ENCODE measurements at places on chromosomes 5 and 9. TPM values are rescaled to one million over a fixed set of nuclear protein-coding genes. Genes with fewer than 3 reads are reported as not detected.

DNA sequence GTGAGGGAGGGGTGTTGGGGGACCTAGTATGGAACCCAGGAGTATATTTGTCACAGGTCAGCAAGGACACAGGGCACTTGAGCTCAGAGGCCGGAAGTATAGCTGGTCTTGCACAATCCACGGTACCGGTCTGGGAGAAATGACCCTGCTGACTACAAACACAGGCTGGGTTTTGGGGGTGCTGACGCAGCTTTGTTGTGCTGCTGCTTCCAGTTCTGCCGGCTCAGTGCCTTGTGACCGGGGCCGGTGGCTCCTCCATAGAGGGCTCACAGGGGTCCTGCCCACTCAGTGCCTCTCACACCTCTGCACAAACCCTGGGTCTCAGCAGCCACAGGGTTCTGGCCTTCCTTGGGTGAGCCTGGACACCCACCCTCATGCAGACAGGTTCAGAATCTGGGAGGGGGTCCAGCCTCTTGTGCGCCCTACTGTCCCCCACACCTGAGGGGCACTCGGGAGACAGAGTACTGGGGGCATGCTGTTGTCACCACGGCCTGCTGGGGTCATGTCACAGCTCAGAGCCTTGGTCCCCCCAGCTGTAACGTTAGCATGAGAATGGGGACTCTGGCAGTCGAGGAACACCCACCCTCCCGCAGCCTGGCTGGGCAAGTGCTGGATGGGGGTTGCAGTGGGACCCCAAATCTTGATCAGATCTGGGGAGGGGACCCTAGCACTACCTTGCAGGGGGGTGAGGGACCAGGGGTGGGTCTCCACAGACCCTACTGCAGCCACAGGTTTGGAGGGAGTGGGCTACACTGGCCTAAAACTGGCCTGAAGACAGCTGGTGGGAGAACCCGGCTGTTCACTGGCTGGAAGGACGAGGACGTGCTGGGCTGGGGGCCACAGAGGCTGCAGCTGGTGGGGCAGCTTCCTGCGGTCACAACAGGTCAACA is 17.7 kb downstream of the NINJ1 start:
- peak; percentile 8 for DNase-seq
- peaks cover 4% of the 10 kb centered on the region for H3K36me3 ChIP-seq
- H3K4me3 ChIP-seq, result peak overlapping the region; percentile 25

DNA sequence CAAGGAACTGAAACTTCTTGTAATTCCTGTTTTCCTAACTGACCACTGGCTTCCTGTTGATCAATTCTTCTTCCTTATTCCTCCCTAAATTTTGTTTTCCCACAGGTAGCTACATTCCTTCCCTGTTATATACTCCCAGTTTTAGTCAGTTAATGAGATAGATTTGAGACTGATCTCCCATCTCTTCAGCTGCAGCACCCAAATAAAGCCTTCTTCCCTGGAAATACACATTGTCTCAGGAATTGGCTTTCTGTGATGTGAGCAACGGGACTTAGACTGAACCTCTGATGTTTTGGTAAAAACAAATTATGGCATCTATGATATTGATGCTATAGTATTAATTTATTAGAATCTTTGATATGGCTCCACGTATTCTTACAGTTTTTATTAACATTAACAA is 617.3 kb upstream of the ST8SIA4 start:
- H3K27me3 ChIP-seq, result no peaks in the 10 kb centered on the region
- no peak for DNase-seq
- H3K27ac ChIP-seq, result no peak overlapping the region
- H3K36me3 ChIP-seq, result no peaks in the 10 kb centered on the region
- no peak overlapping the region for H3K4me3 ChIP-seq

DNA sequence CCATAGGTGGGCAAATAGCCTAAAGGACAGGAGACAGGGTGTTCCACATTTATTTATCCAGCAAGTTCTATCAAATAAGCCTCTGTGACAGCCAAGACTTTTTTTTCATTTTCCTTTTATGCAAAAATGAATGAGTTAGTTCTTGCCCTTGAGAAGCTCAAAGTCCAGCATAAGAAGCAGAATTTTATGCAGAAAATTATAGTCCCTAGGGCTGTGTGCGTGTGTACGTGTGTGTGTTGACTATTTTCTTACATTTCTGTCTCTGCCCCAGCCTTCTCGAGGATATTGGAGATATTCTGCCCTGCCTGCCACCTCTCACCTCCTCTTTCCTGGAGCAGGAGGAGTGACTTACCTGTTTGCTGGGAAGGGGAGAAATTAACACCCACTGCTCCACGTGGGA is 221.9 kb downstream of the SREK1 start:
- H3K27me3 ChIP-seq, result peaks cover 57% of the 10 kb centered on the region
- no peak overlapping the region for H3K27ac ChIP-seq
- peaks cover 3% of the 10 kb centered on the region for H3K4me1 ChIP-seq
- DNase-seq, result no peak
- H3K4me3 ChIP-seq, result no peak overlapping the region

DNA sequence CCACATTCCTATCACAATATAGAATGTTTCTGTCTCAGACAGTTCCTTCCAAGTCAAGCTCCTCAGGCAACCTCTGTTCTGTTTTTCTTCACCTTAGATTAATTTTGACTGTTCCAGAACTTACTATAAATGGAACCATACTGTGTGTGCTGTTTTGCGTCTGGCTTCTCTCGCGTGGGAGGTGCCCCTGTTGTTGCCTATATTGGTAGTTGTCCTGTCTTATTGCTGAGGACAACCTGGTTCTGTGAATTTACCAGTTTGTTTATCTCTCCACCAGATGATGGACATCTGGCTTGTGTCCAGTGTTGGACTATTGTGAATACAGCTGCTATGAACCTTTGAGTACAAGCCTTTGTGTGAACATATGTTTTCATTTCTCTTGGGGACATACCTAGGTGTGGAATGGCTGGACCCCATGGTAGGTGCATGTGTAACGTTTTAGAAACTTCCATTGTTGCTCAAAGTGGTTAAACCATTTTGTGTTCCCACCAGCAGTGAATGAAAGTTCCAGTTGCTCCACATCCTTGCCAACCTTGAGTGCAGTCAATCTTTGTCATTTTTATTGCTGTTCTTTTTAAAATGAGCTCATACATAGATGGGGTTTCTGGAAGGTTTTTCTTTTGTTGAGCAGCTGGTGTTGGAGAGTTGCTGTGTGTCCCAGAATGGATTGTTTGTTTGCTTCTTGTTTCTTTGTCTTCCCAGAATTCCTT is 18.1 kb downstream of the HMCN2 start:
- peaks cover 3% of the 10 kb centered on the region for H3K36me3 ChIP-seq
- no peak overlapping the region for H3K27ac ChIP-seq
- H3K4me1 ChIP-seq, result peaks cover 5% of the 10 kb centered on the region
- H3K27me3 ChIP-seq, result peaks cover 71% of the 10 kb centered on the region
- no peak overlapping the region for H3K4me3 ChIP-seq
- no peak for DNase-seq

DNA sequence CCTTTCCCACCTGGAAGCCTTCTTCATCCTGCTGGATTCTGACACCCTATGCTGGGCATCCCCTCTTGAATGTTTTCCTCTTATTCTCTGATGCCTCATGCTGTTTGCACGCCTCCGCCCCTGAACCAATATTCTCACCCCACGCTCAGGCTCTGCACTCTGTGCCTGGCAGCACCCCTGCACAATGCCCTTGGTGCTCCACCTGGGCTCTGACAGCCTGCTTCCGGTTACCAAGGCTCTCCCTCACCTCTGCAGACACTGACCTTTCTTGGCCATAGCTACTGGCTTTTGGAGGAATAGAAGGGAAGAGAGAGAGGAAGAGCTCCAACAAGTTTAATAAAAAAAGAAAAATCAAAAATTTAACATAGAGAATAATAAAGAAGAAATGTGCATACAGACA is 108.7 kb upstream of the SHB start:
- peaks cover 35% of the 10 kb centered on the region for H3K27me3 ChIP-seq
- peaks cover 2% of the 10 kb centered on the region for H3K36me3 ChIP-seq
- H3K4me1 ChIP-seq, result no peaks in the 10 kb centered on the region
- no peak overlapping the region for H3K27ac ChIP-seq

GRCh38 chr5:179326122-179326927 is 18.9 kb downstream of the ADAMTS2 start:
- no peak overlapping the region for H3K4me3 ChIP-seq
- H3K4me1 ChIP-seq, result no peaks in the 10 kb centered on the region
- peaks cover 54% of the 10 kb centered on the region for H3K27me3 ChIP-seq
- H3K36me3 ChIP-seq, result no peaks in the 10 kb centered on the region
- no peak for DNase-seq

DNA sequence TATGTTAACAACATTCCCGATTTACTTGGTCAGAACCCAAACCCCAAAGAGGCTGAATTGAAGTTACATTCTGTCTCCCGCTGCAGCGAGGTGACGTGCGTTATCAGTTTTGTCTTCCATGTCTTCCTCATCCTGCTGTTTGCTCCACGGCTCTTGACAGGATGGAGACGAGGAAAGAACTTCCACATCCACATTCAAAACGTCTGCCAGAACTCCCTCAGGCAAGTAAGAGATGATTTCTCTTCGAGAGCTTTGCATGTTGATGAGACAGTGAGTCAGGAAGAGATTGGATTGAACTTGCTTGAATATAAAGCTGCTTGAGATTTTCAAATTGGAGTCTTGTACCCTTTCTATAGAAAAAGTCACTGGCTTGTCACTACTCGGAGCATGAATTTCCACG is 242.6 kb downstream of the AUH start:
- H3K4me1 ChIP-seq, result no peaks in the 10 kb centered on the region
- H3K27me3 ChIP-seq, result peaks cover 34% of the 10 kb centered on the region
- H3K4me3 ChIP-seq, result no peak overlapping the region
- DNase-seq, result no peak

DNA sequence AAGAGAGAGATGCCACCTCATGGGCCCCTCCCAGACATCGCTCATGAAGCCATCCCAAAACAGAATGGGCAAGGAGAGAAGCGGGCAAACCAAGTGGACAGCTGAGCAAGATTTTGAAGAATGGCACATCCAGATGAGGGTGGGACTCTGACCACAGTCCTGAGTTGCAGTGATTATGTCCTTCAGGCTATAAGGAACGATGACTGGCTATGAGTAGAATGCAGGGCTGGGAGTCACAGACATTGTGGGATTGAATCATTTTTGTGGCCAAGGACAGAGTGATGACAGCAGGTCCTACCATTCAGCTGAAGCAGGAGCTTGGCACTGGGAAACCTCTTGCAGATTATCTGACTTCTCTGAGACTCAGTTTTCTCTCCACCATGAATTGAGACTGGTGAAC is 245.7 kb upstream of the SLC30A5 start:
- peaks cover 2% of the 10 kb centered on the region for H3K4me1 ChIP-seq
- no peak overlapping the region for H3K4me3 ChIP-seq
- H3K27ac ChIP-seq, result no peak overlapping the region
- no peak for DNase-seq

Gene PCDHGA4
- 0.12 TPM for total RNA-seq

Measured in T-helper 17 cell (primary cell).